IMR-90 (cell line): ENCODE measurements at places on chromosomes 1 and 21. TPM values are rescaled to one million over a fixed set of nuclear protein-coding genes. Genes with fewer than 3 reads are reported as not detected.

Gene OVAAL
- total RNA-seq: not detected in 2 replicates

Gene LRRC53
- not detected in 2 replicates for total RNA-seq

Gene MFSD2A
- total RNA-seq: 5.0 and 5.7 TPM in 2 replicates

Gene RAVER2
- total RNA-seq: 6.1 and 6.7 TPM in 2 replicates

Gene KRTAP13-2
- not detected in 2 replicates for total RNA-seq

Gene LCE3E
- not detected in 2 replicates for total RNA-seq
